ENCODE measurements at places on chromosomes 1 and 21. TPM values are rescaled to one million over a fixed set of nuclear protein-coding genes. Genes with fewer than 3 reads are reported as not detected.
A peak's percentile ranks its signal among the peaks of the same experiment; 100 is the strongest.

GRCh38 chr1:19517017-19517416 is 31.7 kb upstream of the CAPZB start:
- no peak for DNase-seq

- no peak for DNase-seq
Observed at GRCh38 chr1:147080671-147081394, 91.4 kb downstream of the PRKAB2 start.

GRCh38 chr21:8989261-8989711 is 1532.1 kb upstream of the TPTE start:
- DNase-seq: no peak

GRCh38 chr1:24776821-24777220 is 31.6 kb downstream of the CLIC4 start:
- DNase-seq: no peak

GRCh38 chr1:21082073-21082472 is 94.6 kb downstream of the EIF4G3 start:
- DNase-seq: no peak

- DNase-seq: no peak
Observed at GRCh38 chr21:45326169-45326851, 38.6 kb upstream of the POFUT2 start.

DNA sequence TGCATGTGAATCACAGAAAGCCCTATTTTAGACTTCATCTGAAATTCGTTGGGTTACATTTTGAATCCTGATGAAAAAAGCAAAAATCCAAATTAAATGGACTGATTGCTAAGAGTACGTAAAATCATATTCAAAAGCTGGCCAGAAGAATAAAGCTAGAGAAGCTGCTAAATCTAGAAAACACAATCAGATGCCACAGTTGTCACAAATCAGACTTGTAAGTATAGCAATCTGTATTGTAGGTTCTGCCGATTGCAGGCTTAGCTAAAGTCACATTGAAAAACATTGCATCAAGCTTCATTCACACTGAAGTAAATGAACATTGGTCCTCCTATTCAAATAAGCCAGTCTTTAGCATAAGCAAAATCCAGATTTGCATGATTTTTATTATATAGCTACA is 235.1 kb upstream of the ST6GALNAC5 start:
- DNase-seq: no peak

GRCh38 chr1:211938561-211938997 is 96.8 kb downstream of the INTS7 start:
- no peak for DNase-seq

Gene DAB1
- total RNA-seq: 0.39 TPM

GRCh38 chr1:178849918-178850317 is 21.0 kb downstream of the ANGPTL1 start:
- no peak for DNase-seq

DNA sequence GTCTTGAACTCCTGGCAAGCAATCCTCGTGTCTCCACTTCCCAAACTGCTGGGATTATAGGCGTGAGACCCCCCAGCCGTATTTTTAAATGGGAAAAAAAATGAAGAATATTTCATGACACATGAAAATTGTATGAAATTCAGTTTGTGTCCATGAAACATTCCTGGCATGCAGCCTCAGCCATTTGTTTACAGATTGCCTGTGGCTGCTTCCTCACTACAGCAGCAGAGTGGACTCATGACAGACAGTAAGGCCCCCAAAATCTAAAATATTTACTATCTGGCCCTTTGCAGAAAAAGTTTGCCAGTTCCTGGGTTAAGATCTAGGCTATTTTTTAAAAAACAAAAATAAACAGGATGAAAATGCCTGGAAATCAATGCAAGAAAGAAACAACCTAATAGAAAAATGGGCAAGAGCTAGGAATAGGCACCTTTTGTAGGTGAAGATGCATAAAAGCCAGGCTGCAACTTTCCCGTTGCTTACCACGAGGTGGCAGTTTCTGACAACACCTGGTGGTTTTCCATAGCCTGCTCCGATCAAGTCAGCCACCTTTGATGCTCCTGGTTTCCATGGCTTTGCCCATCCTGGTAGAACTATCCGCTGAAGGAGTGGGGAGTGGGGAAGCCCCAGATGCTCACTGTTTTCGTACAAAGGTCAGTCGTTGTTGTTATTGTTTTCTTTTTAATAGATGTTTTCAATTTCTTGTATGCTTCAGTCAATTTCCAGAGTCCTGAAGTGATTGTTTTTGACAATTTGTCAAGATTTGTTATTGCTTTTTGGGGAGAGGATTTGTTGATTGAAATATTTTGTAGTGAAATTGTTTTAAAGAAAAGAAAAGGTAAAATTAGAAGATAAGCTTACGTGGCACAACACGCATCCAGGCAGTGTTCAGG is 24.3 kb downstream of the UBE2Q1 start:
- DNase-seq: peak; percentile 73

DNA sequence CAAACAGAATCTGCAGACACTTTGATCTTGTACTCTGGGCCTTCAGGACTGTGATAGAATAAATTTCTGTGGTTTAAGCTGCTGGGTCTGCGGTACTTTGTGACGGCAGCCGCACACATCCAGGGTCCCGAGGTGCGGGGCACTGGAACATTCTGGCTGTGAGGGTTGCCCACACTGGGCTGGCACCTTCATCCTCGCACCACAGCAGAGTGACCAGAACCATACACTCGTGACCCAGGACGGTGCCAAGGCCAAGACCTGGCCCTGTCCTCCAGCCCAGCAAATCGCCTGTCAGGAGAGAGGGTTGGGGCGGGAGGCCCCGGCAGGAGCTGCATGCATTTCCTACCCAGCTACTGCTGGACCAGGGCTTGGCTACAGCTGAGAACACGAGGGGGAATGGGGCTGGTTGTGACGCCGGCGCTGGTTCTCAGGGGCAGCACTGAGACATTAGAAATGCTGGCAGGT is 2.6 kb upstream of the FTCD start:
- DNase-seq: no peak

Gene AADACL4
- total RNA-seq: not detected

GRCh38 chr21:15442743-15443469 is 286.9 kb upstream of the USP25 start:
- DNase-seq: no peak

DNA sequence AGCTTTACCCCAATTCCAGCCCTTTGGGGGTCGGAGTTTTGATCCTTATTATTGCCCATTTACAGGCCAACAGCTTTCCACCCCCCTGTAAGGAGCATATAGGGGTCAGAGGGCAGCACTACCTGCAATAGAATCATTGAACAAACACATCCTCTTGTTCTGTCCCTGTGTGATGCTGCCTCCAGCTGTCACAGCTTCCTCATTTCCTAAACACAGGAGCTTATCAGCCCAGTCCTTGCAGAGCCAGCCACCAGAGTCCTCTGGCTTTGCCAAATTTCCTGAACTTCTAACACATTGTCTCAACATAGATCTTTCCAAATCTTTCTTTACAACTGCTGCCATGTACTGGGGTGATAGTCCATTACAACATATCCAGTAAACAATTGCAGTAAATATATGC is 32.8 kb upstream of the PTBP2 start:
- DNase-seq: no peak

DNA sequence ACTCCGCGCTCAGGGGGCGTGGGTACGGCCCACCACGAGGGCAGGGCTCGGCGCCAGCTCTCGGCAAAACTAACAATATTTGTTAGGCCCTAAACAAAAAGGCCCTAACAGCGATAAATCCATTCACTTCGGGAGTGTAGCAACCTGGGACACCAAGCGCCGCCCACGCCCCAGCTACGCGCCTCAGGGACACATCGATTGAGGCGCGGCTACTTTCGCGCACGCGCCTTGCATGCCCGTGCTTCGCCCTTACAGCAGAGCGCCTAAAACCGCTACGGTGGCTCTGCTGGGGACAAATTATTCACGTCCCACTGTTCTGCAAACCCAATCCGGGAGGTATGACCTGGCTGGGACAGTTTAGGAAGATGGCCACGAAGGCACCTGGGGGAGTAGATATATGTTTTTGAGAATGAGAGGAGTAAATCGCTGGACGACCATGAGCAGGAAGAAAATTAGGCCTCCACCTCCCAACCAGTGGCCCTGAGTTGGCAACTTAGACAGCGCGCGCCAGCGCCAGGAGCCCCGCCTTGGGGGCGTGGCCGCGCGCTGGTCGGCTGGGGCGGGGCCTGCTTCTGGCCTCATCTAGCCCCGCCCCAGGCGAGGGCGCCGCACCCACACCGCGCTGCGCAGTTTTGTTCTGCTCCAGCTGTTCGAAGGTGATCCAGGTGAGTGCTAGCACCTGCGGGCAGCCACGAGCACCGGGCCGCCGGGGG is at the start of gene MGST3:
TSS of gene MGST3 (plus strand) at position 606 of the 713 bp plus-strand sequence. CDS start 18,614 bp downstream, outside the sequence.
- DNase-seq: peak; percentile 96

Gene SHISAL2A
- total RNA-seq: 3.2 TPM

DNA sequence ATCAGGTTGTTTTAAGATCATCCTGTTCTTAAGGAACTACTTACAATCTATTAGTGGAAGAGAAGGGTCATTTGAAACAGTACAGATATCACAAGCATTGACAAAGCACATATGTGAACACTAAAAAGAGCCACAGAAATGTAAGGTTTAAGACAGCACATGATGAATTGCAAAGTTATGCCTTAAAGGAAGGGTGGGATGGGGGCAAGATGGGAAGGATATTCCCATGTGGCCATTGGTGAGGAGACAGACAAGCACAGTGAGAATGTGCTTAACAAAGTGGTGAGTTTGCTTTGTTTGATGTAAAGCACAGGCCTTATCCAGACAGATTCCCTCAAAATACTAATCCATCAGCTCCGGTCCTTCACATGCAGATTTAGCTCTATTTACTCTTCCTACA is 151.6 kb upstream of the IVNS1ABP start:
- no peak for DNase-seq

DNA sequence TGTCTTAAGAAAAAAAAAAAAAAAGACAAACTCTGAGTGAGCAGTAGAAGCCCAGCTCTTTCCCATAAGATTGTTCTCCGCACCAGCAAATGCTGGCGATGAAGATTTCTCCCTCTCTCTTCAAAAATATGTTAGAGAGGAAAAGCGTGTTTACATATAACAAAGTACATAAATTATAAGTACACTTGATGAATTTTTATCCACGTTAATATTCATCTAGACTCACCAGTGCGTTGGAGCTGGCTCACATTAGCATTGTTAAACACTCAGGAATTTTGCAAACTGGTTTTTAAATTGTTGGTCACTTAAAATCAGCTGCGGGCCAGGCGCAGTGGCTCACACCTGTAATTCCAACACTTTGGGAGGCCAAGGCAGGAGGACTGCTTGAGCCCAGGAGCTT is 56.0 kb downstream of the RUNX3 start:
- DNase-seq: no peak

DNA sequence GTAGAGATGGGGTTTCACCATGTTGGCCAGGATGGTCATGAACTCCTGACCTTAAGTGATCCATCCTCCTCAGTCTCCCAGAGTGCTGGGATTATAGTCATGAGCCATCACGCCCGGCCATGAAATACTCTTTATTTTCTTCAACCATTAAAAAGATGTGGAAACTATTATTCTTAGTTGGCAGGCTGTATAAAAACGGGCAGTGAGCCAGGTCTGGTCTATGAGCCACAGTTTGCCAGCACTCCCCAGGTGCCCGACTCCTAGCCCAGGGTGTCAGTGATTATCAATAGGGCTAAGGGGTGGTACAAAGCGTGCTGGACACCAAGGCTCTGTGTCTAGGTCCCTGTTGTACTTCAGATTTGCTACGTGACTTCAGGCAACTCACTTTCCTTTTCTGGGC is 3.7 kb upstream of the TMEM61 start:
- DNase-seq: no peak

DNA sequence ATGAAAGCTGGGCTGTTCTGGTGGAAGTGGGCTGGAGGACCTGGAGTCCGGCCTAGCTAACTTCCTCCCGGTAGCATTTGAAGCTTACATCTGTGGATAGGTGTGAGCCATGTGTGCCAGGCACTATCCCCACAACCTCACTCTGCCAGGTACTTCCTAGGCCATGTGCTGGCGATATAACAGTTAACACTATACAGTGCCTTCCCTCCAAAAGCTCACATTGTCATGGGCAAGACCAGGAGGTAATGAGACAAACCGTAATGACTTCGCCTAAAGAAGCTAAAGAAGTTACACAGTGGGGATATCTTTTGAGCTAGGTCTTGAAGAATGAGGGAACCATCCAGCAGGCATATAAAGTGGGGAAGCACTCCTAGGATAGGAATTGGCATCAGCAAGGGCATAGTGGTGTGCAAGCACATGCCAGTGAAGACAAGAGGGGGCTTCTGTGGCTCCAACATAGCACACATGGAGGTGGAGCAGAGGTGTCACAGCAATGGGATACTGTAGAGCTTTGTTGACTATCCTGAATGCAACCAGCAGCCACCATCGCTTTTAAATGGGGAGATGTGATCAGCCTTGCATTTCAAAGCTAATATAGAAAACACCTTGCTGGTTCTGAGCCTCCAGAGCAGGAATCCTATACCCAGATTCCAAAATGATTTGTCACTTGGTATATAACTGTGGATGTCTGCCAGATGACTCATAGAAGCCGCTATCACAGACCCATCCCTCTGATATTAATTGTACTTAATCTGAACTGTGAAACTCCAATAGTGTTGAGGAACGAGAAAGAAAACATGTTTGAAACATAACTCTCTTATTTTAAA is 466.3 kb downstream of the LMO4 start:
- peak; percentile 35 for DNase-seq

- no peak for DNase-seq
Observed at GRCh38 chr1:201876148-201876818, 12.4 kb upstream of the SHISA4 start.

DNA sequence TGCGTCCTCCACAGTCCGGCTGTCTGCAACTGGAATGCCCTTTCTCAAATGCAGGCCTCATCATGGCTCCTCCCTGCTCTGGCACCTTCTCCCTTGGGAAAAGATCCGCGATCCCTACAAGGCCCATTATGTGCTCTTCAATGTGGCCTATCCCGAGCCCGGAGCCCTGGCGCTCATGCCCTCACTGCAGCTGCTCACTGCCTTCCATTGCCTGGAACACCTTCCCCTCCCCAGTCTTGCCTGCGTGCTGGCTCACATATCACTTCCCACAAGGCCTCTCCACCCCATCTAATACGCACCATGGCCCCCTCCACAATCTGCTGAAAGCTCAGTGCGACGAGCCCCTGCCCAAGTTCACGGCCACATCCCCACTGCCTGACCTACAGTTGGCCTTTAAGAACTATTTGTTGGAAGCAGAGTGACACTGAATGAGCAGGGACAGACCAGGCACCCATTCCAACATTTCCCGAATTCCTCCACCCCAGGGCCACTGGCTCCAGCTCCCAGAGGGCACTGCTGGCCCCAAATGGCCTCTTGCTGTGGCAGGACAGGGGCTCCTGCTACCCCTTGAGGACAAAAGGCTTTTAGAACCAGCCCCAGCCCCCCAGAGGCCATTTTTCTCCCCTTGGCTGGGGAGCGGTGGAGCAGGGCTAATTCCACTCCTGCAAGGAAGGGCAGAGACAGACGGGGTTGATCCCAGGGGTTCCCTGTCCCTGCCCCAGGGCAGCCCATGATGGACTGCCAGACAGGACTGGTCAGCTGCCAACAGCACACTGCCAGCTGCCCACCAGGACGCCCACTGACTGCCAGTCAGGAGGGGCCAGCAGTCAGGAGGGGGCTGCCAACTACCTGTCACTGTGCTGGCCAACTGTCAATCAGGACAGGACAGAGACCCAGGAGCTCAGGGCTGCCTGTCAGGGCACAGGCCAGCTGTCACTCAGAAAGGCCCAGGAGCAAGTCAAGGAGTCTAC is 64.8 kb downstream of the DHRS3 start:
- DNase-seq: no peak
